D721Med (cell line): ENCODE measurements at places on chromosomes 16 and 17.

- no peak for DNase-seq
Measured at GRCh38 chr17:65531256-65532100, 30.0 kb downstream of the AXIN2 start.

DNA sequence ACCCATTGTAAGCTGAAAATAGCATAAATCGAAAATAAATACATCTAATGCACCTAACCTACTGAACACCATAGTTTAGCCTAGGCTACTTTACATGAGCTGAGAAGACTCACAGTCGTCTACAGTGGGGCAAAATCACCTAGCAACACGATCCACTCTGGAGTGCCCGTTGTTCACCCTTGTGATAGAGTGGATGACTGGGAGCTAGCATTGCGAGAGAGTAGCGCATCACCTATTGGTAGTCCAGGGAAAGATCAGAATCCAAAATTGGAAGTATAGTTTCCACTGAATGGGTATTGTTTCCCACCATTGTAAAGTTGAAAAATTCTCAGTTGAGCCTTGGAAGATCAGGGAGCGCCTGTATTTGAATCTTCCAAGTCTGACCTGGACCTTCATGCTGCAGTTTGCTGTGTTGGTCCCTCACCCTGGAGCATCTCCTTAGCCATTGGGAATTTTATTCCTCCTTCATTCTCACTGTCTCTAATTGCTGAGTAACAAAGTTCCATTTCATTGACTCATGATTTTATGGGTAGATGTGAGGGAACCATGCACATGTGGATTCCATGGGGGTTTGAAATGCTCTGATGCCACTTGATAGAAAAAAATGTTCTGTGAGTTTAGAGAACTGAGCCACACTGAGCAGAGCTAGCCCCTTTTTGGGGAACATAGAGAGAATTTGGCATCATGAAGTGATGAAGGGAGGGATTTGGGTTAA is 19.6 kb downstream of the AKAP1 start:
- DNase-seq: no peak

GRCh38 chr17:50060951-50061712 is 5.2 kb downstream of the ITGA3 start:
- DNase-seq: no peak

- no peak for DNase-seq
Measured at GRCh38 chr16:74558873-74559272, 48.0 kb downstream of the GLG1 start.

GRCh38 chr17:17198281-17198680 is 7.9 kb downstream of the PLD6 start:
- DNase-seq: no peak

DNA sequence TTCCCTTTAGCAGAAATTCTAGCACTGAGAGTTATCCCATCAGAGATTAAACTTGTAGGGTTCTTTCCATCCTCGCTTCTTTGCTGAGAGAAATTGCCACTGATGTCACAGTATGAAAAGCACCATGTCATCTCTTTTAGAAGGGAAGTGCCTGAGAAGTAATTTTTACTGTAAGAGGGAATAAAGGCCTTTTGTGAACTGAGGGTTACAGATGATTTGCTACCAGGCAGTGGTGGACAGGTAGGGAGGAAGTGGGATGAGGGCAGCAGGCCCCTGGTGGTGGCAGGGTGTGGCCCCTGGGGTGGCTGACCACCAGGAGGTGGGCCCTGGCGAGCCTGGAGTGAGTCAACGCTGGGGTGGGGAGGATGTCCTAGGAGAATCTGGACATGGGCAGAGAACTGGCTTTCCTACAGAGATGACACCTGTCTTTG is 6.4 kb upstream of the MILR1 start:
- DNase-seq: no peak

- DNase-seq: no peak
Measured at GRCh38 chr17:80527016-80527645, 17.5 kb upstream of the RPTOR start.

GRCh38 chr16:46607529-46607928 is 13.7 kb downstream of the SHCBP1 start:
- no peak for DNase-seq

GRCh38 chr17:50943575-50943933 is 77.4 kb upstream of the TOB1 start:
- DNase-seq: peak; percentile 6
